ENCODE measurements at places on chromosomes 4 and X.

- no peak for DNase-seq
These were observed 5.3 kb upstream of the TRMT2B start for GRCh38 chrX:101057093-101057714.

- no peak for DNase-seq
These were observed 13.3 kb downstream of the SLC2A9 start for GRCh38 chr4:10007793-10008608.

GRCh38 chr4:153137677-153138630 lies 66.3 kb upstream of the TRIM2 start:
- DNase-seq = no peak

- no peak for DNase-seq
These were observed 739.3 kb upstream of the NDST4 start for GRCh38 chr4:115852767-115853091.

- no peak for DNase-seq
These were observed 130.0 kb downstream of the FHIP1A start for GRCh38 chr4:151538963-151539362.

GRCh38 chrX:97616883-97617530 lies 733.3 kb downstream of the RPA4 start:
- DNase-seq = no peak

GRCh38 chr4:173370130-173370476 lies 651 bp upstream of the SAP30 start:
- peak; percentile 27 for DNase-seq

GRCh38 chr4:123352240-123352945 lies 44.2 kb upstream of the SPRY1 start:
- DNase-seq = no peak

- DNase-seq = no peak
These were observed 142.9 kb downstream of the PCDH7 start for GRCh38 chr4:30863021-30863420.

- no peak for DNase-seq
These were observed 470.5 kb downstream of the PCDH7 start for GRCh38 chr4:31190671-31191070.

- DNase-seq = no peak
These were observed 201.0 kb upstream of the GPR101 start for GRCh38 chrX:137234651-137235402.

GRCh38 chrX:10714531-10714930 lies 94.1 kb upstream of the MID1 start:
- no peak for DNase-seq

DNA sequence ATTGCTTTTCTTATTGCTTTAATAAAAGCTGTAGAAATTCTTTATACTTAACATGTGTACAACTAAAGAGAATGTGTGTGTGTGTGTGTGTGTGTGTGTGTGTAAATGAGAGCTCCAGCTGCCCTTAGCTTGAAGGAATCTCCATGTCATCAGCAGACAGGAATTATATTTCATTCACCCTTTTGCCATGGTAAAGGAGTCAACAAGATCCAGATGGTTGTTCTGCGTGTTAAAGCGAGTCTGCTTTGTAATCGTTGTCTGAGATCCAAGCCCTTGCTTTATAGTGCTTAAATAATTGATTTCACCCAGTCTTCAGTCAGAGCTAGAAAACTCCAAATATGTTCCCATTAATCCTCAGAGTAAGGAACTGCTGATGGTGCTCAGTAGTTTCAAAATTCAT lies 285.5 kb downstream of the PDGFC start:
- DNase-seq = no peak

- DNase-seq = peak; percentile 20
These were observed 27.3 kb downstream of the CT45A1 start for GRCh38 chrX:135740681-135741149.

GRCh38 chr4:74039315-74039763 lies 850 bp upstream of the CXCL3 start:
- no peak for DNase-seq

- no peak for DNase-seq
These were observed 82.8 kb downstream of the LNX1 start for GRCh38 chr4:53508446-53508845.

GRCh38 chr4:23899565-23899964 lies 9.7 kb upstream of the PPARGC1A start:
- no peak for DNase-seq

GRCh38 chr4:142427456-142427855 lies 418.6 kb downstream of the INPP4B start:
- no peak for DNase-seq

DNA sequence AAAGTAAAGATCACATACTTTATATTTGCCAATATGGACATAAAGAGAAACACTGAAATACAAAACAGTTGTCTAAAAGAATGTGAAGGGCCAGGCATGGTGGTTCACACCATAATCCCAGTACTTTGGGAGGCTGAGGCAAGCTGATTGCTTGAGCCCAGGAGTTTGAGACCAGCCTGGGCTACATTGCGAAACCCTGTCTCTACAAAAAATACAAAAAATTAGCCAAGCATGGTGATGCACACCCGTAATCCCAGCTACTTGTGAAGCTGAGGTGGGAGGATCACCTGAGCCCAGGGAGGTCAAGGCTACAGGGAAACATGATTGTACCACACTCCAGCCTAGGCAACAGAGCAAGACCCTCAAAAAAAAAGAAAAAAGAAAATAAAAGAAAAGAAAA lies 11.8 kb downstream of the RBM47 start:
- no peak for DNase-seq

DNA sequence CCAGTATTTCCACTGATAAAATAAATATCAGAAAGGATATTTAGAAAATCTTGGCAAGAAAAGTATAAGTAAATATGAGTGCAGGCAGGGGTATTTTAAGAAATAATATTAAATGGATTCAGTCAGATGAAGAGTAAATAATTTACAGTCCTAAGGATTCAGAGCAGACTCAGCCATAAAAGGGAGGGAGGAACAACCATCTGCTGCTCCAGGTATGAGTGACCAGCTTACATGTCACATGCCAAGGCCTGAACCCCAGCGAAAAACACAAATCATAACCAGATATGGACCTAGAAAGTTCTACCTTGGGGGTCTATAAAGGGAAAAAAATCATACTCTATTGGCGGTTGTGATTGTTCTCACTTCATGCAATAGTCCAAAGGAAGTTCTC lies 166.8 kb downstream of the COL4A6 start:
- no peak for DNase-seq

DNA sequence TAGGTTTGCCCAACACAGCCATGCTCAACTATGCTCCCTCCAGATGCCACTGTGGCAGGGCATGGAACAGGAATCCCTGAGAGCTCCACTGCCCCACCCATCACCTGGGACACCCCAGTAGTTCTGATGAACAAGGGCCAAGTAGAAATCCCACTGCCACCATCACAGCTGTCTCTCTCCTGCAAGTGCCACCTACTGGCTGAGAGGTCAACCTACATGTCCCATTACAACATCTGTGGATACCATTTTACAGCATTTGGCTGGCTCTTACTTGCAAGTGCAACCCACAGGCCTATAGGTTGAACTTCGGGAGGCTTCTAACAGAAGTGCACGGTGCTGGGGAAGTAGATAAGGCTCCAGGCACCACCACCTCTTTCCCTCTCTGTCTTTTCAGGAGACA lies 142.5 kb downstream of the CXXC4 start:
- no peak for DNase-seq

GRCh38 chrX:53357799-53358530 lies 64.5 kb downstream of the SMC1A start:
- no peak for DNase-seq

DNA sequence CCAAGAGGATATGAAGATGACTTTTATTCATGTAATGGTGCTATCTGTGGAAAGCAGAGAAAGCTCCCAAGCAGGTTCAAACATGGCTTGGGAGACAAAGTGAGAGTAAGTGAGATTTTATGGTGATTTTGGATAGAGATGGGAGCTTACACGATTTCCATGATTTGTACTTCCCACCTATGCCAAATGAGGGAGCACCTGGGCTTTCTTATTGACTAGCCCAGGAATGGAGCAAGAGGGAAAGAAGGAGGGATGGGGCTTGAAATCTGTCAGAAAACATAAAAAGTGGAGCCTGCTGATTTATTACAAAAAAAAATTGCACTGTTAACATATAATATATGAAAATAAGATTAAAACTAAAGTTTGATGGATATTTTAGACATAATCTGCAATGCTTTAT lies 703.5 kb upstream of the PABPC4L start:
- no peak for DNase-seq

- no peak for DNase-seq
These were observed 88.4 kb downstream of the EVC start for GRCh38 chr4:5799406-5799805.

- no peak for DNase-seq
These were observed 206.3 kb downstream of the CBR4 start for GRCh38 chr4:168803732-168804131.

- no peak for DNase-seq
These were observed 1249.8 kb downstream of the RAPGEF2 start for GRCh38 chr4:160352637-160353036.

DNA sequence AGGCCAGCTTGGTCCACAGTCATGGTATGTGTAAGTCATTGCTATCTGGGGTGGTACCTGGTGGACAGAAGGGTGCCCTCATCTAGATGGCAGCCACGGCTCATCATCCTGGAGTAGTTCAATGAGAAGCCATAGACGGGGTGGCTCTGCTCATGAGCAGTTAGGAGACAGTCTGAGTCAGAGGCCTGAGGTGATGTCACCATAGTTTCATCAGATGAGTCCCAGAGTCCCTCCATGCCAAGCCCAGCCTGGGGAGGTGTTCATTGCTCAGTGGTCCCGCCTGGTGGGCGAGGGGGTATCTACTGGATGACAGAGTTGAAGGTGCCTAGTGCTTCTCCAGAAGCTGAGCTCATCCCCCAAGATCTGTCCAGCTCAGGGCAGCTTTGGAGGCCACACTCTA lies 49.8 kb downstream of the DLG3 start:
- no peak for DNase-seq

DNA sequence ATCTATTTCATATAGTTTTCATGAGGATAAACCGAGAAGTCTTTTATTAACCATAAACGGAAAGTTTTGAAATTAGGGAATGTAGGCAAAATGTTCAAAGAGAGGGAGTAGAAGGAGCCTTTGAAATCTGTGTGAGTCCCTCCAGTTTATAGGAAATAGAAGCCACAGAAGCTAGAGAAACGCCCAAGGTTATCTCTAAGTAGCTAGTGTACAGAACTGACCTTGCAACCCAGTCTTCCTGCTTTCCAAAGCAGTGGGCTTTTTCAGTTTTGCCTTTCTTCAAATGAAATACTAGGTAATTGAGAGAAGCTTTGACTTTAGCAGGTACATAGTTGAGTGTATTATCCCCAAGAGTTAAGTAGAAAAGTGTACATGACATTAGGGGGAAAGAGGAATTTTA lies 39.4 kb downstream of the STIM2 start:
- no peak for DNase-seq

All from stimulated activated CD8-positive, alpha-beta memory T cell treated with anti-CD3 and anti-CD28 coated beads, Interleukin-15, amount 100 ng/mL, for 48 hours (primary cell).